ENCODE measurements at places on chromosomes 12 and 14.
A peak's percentile ranks its signal among the peaks of the same experiment; 100 is the strongest.

GRCh38 chr12:123900871-123901376 is 71.7 kb downstream of the CCDC92 start:
- peak; percentile 80 for DNase-seq
- no peaks in the 10 kb centered on the region for H3K27me3 ChIP-seq
- no peak overlapping the region for H3K27ac ChIP-seq

- no peak overlapping the region for H3K27ac ChIP-seq
- no peak overlapping the region for H3K4me3 ChIP-seq
- H3K27me3 ChIP-seq = no peaks in the 10 kb centered on the region
- H3K4me1 ChIP-seq = no peaks in the 10 kb centered on the region
- DNase-seq = no peak
- H3K36me3 ChIP-seq = peaks cover 2% of the 10 kb centered on the region
Measured at GRCh38 chr12:16618256-16618655, 12.3 kb upstream of the LMO3 start.

DNA sequence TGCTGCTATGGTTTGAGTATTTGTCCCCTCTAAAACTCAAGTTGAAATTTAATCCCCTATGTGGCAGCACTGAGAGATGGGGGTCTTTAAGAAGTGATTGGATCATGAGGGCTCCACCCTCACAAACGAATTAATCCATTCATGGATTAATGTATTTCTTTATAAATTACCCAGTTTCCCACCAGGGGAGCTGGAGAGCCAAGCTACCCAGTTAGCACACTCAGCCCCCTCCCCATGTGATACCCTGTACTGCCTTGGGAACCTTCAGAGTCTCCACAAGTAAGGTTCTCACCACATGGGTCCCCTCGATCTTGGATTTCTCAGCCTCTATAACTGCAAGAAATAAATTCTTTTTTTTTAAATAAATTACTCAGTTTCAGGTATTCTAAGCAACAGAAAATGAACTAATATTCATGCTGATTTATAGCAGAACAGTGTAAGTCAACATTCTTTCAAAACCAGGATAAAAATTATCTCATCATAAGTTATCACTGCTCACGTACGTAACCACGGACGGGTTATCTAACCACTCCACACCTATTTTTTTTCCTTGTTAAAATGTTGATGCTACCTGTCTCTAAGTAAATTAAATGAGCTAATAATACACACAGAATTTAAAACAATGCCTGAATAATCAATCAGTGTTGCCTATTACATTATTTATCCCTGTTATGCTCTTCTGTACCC is 3.6 kb downstream of the NAP1L1 start:
- H3K27me3 ChIP-seq = no peaks in the 10 kb centered on the region
- peaks cover 24% of the 10 kb centered on the region for H3K36me3 ChIP-seq
- peaks cover 3% of the 10 kb centered on the region for H3K4me1 ChIP-seq
- no peak overlapping the region for H3K27ac ChIP-seq

DNA sequence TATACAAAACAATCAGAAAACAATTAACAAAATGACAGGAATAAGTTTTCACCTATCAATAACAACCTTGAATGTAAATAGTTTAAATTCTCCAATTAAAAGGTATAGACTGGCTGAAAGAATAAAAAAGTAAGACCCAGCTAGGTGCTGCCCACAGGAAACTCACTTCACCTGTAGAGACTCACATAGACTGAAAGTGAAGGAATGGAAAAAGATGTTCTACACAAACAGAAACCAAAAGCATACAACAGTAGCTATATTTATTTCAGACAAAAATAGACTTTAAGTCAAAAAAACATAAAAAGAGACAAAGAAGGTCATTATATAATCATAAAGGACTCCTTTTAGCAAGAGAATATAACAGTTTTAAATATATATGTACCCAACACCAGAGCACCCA is 152.4 kb upstream of the PWP1 start:
- H3K4me3 ChIP-seq = no peak overlapping the region
- no peaks in the 10 kb centered on the region for H3K36me3 ChIP-seq
- no peak for DNase-seq
- H3K4me1 ChIP-seq = no peaks in the 10 kb centered on the region
- H3K27me3 ChIP-seq = no peaks in the 10 kb centered on the region
- H3K27ac ChIP-seq = no peak overlapping the region

- H3K36me3 ChIP-seq = no peaks in the 10 kb centered on the region
- H3K4me3 ChIP-seq = no peak overlapping the region
- no peaks in the 10 kb centered on the region for H3K27me3 ChIP-seq
- H3K4me1 ChIP-seq = no peaks in the 10 kb centered on the region
- no peak for DNase-seq
- H3K27ac ChIP-seq = no peak overlapping the region
Measured at GRCh38 chr14:44699391-44699790, 192.3 kb upstream of the FSCB start.

GRCh38 chr12:122266230-122266901 is at the start of gene VPS33A:
VPS33A (minus strand) TSS chr12:122266494; CDS start chr12:122266408, 86 bp downstream.
- H3K27me3 ChIP-seq = no peaks in the 10 kb centered on the region
- peaks cover 19% of the 10 kb centered on the region for H3K36me3 ChIP-seq
- H3K27ac ChIP-seq = no peak within 1 kb of the TSS
- H3K4me3 ChIP-seq = peak within 1 kb of the TSS; percentile 95
- H3K4me1 ChIP-seq = no peaks in the 10 kb centered on the region

DNA sequence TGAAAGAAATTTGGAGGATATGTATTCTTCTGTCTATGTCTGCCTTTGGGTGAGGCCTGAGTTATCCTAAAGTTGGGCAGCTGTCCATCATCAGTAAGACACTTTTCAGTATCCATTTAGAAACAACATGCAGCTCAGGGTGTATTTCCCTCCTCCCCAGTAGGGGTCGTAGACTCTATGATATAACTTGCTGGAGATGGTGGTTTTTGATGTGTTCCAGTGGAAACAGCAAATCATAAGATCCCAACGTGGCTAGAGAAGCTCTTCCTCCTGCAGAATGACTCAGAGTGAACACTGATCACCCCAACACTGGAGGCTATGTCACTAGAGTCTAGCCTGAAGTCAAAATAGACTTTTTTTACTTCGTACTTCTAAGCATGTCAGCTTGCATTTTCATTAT is 331.6 kb upstream of the STXBP6 start:
- no peak overlapping the region for H3K27ac ChIP-seq
- DNase-seq = no peak

DNA sequence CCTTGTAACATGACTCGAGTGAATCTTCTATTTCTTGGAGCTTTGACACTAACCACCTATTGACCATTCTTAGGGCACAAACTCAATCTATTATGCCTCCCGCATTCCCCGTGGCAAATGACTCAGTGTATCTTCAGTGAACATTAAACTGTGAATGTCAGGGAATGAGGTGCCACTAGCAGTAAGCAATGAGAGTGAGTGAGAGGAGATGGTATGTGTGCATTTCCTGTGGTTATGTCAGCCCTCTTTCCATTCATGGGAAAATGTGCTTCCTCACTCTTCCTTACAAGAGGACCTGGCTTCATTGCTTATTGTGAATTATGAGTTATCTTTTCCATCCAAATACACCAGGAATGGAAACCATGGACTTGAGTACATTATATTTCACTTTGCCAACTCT is 229.2 kb downstream of the EMP1 start:
- DNase-seq = no peak
- H3K27ac ChIP-seq = no peak overlapping the region
- no peak overlapping the region for H3K4me3 ChIP-seq
- no peaks in the 10 kb centered on the region for H3K4me1 ChIP-seq
- no peaks in the 10 kb centered on the region for H3K27me3 ChIP-seq

- no peaks in the 10 kb centered on the region for H3K27me3 ChIP-seq
- H3K4me1 ChIP-seq = no peaks in the 10 kb centered on the region
- peaks cover 16% of the 10 kb centered on the region for H3K36me3 ChIP-seq
- DNase-seq = no peak
- no peak overlapping the region for H3K4me3 ChIP-seq
- H3K27ac ChIP-seq = no peak overlapping the region
Measured at GRCh38 chr12:44668443-44668842, 207.7 kb downstream of the NELL2 start.

GRCh38 chr12:49706351-49707127 is 666 bp downstream of the FMNL3 start:
- H3K36me3 ChIP-seq = no peaks in the 10 kb centered on the region
- DNase-seq = peak; percentile 62
- peak overlapping the region; percentile 94 for H3K4me3 ChIP-seq
- H3K27ac ChIP-seq = no peak overlapping the region
- H3K27me3 ChIP-seq = peaks cover 4% of the 10 kb centered on the region
- peaks cover 18% of the 10 kb centered on the region for H3K4me1 ChIP-seq

DNA sequence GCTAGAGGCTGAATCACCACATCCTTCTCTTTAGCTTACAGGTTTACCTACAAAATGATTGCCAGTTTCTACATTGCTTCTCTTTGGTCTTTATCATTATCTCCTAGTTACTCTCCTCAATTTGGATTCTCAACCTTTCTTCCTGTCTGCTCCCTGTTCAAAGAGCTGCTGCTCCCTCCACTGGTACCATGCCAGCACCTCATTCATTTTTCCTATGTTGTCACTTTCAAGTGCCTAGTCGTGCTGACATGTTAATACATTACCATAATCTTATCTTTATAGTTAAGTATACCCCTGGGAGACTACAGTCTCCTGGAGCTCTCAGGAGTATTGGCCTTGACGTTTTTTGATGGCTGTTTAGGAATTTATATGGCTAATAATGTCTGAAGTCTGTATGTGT is 14.2 kb downstream of the FRS2 start:
- no peak for DNase-seq
- no peak overlapping the region for H3K27ac ChIP-seq
- peaks cover 28% of the 10 kb centered on the region for H3K36me3 ChIP-seq

- no peak for DNase-seq
- H3K36me3 ChIP-seq = no peaks in the 10 kb centered on the region
- H3K4me3 ChIP-seq = peak overlapping the region; percentile 57
- no peaks in the 10 kb centered on the region for H3K4me1 ChIP-seq
Measured at GRCh38 chr14:105490267-105490571, 827 bp upstream of the TEDC1 start.

DNA sequence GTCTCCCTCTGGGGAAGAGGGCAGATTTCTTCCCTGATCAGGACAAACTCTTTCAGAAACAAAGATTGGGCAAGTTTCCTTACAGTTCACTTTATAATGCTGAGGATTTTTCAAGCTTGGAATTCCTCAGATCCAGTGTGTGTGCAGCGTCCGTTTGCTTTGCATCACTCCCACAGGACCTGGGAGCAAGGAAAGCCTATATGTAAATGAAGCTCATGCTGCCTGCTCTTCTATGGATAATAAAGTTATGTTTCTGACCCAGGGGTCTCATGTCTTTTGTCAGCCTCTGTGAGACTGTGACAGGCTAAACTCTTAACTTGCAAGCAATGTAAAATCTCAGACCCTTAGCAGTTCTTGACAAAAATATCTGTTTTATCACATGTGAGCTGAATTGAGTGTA is 41.6 kb downstream of the TRHDE start:
- H3K27ac ChIP-seq = no peak overlapping the region
- no peak for DNase-seq
- no peaks in the 10 kb centered on the region for H3K36me3 ChIP-seq
- H3K4me1 ChIP-seq = no peaks in the 10 kb centered on the region

- no peaks in the 10 kb centered on the region for H3K36me3 ChIP-seq
- DNase-seq = no peak
- no peaks in the 10 kb centered on the region for H3K27me3 ChIP-seq
- H3K4me3 ChIP-seq = no peak overlapping the region
Measured at GRCh38 chr14:35378425-35379233, 25.9 kb downstream of the NFKBIA start.

DNA sequence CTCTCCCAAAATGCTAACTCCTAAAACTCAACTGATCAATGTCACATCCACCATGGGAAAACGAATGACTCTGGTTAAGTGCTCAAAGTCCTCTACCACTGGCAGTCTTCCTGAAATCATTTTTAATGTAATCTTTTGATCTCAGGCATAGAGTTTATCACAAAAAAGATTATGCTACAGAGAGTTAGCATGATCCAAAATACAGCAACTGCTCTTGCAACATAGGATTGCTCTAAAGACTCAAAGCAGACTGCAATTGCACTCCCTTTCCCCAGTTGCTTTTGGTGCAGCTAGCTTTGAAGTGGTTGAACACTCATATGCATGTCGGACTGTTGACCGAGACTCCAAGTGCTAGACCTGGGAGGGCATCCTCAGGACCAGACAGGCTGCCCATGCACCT is 109.3 kb downstream of the C12orf42 start:
- no peaks in the 10 kb centered on the region for H3K36me3 ChIP-seq
- H3K4me3 ChIP-seq = no peak overlapping the region
- no peaks in the 10 kb centered on the region for H3K27me3 ChIP-seq
- H3K27ac ChIP-seq = no peak overlapping the region

DNA sequence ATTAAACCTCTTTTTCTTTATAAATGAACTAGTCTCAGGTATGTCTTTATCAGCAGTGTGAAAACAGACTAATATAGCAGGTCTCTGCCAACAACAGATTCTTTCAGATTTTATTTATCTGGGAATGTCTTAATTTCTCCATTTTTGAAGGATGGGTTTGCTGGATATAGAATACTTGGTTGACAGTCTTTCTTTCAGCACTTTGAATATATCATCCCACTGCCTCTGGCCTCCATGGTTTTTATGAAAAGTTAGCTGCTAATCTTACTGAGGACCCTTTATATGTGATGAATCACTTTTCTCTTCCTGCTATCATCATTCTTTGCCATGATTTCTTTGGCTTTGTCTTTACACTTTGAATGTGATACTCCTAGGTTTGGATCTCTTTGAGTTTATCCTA is 148.0 kb downstream of the ANO6 start:
- no peak overlapping the region for H3K27ac ChIP-seq
- H3K4me1 ChIP-seq = no peaks in the 10 kb centered on the region
- H3K4me3 ChIP-seq = no peak overlapping the region

DNA sequence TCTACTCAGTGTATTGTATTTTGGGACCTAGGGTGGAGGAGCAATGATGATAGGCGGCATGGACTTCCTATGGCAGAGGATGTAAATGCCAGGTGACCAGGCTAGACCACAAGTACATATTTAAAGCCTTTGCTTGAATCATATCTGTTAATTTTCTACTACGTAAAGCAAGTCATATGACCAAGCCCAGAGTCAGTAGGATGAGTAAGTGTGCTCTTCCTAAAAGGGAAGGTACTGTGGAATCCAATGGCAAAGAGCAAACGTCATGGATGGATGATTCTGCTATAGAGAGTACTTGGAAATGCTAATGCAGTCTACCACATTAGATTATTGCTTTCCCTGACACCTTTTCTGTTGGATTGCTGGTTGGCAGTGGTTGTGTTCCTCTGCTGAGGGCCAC is 16.8 kb downstream of the GPATCH2L start:
- no peak for DNase-seq
- peaks cover 51% of the 10 kb centered on the region for H3K36me3 ChIP-seq
- H3K4me3 ChIP-seq = no peak overlapping the region
- no peaks in the 10 kb centered on the region for H3K4me1 ChIP-seq

Data from H9 (cell line).